ENCODE measurements at places on chromosomes 2 and 18.

- DNase-seq: no peak
Observed at GRCh38 chr18:37383036-37383785, 182.4 kb downstream of the CELF4 start.

- no peak for DNase-seq
Observed at GRCh38 chr2:20562540-20563225, 88.2 kb downstream of the HS1BP3 start.

GRCh38 chr2:215365184-215365658 is 53.4 kb downstream of the ATIC start:
- DNase-seq: no peak

DNA sequence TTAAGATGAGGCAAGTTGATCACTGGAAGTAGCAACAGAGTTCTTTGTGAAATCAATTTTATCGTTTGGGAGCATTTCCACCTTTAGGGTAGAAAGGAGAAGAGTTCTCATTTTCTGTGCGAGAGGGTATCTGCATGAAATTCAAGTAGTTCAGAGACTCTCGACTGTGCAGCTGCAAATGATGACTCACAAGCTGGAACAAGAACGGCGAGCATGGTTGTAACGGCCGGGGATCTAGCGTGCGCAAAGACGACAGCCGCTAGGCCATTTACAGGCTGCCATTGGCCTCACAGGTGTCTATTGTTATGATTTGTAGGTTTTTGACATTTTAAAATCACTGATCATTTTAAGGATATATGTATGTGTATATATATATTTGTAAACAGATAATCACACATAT is 5.2 kb downstream of the KLHL29 start:
- no peak for DNase-seq
